Fibroblast of the aortic adventitia (primary cell): ENCODE measurements at places on chromosomes 13 and 19.
A peak's percentile ranks its signal among the peaks of the same experiment; 100 is the strongest.

- DNase-seq, result peak; percentile 90
Measured at GRCh38 chr19:28864577-28865042, 348.3 kb downstream of the UQCRFS1 start.

DNA sequence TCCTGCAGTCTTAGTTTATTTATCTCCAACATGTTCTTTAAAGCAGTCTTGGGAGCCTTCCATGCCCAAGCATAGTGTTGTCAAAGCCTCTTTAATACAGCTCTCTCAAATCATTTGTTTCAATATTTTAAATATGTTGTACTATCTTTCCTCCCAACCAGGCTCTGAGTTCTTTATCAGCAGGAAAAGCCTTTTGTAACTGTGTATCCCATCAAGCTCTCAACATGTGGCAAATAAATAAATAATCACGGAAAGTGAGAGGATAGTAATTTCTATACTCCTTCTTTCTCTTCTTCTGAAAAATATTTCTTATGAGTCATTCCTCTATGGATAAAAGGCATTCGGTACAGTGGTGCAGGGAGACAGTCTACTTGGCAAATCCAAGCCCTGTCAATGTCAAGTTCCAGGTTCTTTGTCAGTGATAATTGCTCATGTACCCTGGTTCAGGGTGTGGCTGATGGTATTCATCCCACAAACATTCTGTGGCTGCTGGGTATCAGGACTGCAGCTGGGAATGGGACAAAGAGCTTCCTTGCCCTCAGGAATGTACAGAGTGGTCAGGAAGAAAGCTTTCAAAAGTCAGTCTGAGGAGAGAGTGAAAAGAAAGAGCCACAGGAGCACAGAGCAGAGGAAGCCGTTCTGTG lies 384.3 kb downstream of the EFNB2 start:
- peak; percentile 93 for DNase-seq

DNA sequence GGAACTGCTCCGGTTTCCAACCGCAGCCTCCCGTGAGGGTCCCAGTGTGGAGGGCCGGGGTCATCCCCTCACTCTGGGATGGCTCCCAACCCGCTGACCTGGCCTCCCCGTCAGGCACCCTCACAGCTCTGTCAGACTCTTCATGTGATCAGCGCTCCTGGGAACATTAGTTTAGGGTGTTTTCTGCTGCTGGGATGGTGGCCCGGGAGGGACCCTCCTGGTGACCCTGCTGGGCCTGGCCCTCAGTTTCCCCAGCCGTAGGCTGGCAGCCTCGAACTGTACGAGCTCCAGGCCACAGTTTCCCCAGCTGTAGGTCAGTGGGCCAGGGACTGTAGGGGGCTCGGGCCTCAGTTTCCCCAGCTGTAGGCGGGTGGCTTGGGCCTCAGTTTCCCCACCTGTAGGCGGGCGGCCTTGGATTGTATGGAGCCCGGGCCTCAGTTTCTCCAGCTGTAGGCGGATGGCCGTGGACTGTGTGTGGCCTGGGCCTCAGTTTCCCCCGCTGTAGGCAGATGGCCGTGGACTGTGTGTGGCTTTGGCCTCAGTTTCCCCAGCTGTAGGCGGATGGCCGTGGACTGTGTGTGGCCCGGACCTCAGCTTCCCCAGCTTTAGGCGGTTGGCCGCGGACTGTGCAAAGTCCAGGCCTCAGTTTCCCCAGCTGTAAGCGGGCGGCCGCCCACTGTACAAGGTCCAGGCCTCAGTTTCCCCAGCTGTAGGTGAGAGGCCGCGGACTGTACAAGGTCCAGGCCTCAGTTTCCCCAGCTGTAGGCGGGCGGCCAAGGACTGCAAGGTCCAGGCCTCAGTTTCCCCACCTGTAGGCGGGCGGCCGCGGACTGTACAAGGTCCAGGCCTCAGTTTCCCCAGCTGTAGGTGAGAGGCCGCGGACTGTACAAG lies 1.3 kb upstream of the PTBP1 start:
- no peak for DNase-seq

DNA sequence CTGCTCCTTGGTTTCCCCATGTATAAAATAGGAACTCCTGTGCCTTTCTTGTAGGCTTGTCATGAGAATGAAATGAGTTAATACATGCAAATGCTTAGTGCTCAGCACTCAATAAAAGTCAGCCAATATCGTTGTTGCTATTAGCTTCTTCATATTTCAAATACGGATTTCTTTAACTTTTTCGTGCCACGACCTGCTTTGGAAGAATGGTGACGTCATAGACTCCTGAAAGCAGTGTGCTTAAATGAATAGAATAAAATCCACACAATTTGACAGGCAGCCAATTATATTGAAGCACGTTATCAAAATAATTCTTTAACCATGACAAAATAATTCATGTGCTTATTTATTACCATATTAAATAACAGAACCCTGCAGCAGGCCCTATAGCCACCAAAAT lies 26.6 kb upstream of the CDC16 start:
- DNase-seq, result no peak

DNA sequence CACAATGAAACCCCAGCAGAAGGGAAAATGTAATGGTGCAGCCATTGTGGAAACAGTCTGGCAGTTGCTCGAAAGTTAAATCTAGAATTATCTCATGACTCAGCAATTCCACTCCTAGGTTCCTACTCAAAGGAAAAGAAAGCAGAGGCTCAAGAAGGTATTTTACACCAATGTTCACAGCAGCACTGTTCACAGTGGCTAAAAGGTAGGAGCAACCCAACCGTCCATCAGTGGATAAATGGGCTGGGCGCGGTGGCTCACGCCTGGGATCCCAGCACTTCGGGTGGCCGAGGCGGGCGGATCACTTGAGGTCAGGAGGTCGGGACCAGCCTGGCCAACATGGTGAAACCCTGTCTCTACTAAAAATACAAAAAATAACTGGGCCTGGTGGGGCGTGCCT lies 25.9 kb downstream of the ZFR2 start:
- DNase-seq, result no peak

DNA sequence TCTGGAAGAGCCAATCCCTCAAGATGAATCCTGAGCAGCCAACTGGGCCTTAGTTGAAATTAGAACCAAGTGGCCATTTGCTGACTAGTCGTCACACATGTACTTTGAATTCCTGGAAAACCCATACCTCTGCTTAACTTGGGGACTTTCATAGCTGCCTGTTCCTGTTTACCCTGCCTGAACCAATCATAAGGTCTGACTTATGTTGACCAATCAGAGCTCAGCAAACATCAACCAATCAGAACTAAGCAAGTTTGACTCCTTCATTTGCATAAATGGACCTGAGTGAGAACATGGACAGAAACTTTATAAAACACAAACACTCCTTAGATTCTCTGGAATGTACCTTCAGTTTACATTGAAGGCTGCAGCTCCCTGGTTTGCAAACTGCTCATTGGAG lies 50.8 kb downstream of the LATS2 start:
- peak; percentile 30 for DNase-seq

DNA sequence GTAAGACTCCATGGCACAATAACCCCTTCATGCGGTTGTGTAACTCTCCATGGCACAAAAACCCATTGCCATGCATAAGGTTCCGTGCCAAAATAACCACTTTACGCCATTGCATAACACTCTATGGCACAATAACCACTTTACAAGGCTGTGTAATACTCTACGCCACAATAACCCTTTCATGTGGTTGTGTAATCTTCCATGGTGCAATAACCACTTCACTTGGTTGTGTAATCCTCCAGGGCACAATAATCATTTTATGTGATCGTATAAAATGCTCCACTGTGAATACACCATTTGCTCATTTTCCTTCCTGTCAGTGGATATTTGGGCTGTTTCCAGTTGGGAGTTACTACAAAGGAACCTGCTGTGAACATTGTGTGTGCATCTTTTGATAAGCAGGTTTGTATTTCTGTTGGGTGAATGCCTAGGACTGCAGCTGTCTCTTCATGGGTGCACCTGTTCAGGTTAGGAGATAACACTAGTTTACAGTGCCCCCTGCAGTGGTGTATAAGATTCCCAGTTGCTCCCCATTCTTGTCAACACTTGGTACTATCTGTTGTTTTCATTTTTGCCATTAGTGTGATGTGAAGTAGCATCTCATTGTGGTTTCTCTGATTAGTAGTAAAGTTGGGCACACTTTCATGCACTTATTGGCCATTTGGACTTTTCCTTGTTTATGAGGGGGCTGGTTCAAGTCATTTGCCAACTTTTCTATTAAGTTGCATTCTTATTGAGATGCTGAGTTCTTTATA lies 21.1 kb upstream of the ZSCAN18 start:
- no peak for DNase-seq

- no peak for DNase-seq
Measured at GRCh38 chr13:66137384-66137783, 1092.8 kb downstream of the PCDH9 start.

DNA sequence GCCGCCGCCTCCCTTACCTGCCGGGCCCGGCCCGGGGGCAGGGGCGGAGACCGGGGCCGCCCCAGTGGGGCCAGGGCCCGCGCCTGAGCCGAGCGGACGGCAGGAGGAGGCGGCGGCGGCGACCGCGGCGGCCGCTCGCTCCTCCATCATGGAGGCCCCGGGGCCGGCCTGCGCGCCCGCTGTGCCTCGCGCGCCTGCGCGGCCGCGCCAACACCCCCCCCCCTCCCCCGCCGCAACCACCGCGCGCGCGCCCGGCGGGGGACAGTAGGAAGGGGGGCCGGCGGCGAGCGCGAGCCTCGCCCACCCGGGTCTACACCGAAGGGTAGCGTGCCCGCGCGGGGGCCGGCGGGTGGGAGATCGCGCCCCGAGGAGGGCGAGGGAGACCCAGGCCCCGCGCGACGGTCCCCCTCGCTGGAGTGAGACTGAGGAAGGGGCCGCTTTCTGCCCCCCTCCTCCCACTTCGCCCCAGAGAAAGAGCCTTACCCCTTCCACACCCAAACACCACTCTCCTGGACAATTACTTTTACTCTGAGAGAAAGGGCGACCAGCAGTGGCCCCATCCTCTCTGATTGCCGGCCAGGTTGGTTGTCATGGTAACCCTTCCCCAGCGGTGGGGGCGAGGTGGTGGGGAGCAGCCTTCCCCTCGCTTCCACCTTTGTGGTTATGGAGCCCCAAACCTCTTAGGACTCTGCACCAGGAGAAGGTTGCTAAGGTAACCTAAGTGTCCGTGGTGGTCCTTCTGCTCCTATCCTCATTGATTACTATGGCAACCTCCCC lies at the start of gene STRN4:
TSS of gene STRN4 (minus strand) at position 170 of the 777 bp plus-strand sequence. CDS start at position 150, 20 bp downstream.
- DNase-seq, result no peak

- DNase-seq, result no peak
Measured at GRCh38 chr19:42528354-42529247, at the start of gene CEACAM1. Gene CEACAM1 (minus strand): TSS chr19:42528481. CDS start chr19:42528374, 107 bp downstream.

- DNase-seq, result no peak
Measured at GRCh38 chr19:41804336-41804735, 7.9 kb downstream of the CEACAM3 start.

- no peak for DNase-seq
Measured at GRCh38 chr19:1553415-1553814, 14.7 kb downstream of the MEX3D start.

DNA sequence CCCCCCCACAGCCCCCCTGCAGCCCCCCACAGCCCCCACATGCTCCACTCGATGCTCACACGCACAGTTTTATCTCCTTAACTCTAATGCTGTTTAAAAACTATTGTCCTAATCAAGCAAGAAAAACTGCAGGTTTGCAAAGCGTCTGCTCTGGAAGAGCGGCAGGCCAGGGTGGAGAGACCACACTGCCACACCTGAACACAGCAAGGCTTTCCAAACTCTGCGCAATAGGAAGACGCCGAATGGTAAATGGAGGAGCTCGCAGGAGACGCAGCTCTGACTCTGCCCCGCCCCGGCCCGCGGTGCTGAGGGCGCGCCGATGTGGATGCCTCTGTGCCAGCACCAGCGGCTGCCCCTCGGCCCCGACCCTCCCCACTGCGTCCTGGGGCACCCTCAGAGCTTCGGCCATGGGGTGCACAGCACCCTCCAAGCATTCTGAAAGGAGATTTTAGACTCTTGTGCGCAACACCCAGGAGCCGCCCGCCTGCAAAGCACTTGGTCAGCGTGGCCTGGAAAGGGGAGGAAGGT lies 32.4 kb downstream of the RASA3 start:
- peak; percentile 16 for DNase-seq

GRCh38 chr13:110665491-110666254 lies 40.2 kb downstream of the CARS2 start:
- no peak for DNase-seq

DNA sequence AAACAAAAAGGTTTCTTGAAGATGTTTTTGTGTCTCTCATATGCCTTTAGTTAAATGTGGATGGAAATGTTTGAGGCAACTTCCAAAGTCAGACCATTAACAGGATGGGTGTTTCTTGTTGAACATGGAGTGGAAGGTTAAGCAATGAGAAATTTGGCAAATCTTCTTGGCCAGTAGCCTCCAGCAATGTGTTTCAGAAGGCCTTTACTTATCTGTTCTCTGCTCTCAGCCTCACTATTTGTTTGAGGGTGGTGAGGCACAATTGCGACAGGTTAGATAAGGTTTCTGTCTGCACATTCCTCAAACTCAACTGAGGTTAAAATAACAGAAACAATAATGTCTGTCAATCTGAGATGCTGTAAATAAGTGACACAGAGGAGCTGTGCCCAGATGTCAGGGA lies 1019.0 kb downstream of the DIAPH3 start:
- peak; percentile 68 for DNase-seq

DNA sequence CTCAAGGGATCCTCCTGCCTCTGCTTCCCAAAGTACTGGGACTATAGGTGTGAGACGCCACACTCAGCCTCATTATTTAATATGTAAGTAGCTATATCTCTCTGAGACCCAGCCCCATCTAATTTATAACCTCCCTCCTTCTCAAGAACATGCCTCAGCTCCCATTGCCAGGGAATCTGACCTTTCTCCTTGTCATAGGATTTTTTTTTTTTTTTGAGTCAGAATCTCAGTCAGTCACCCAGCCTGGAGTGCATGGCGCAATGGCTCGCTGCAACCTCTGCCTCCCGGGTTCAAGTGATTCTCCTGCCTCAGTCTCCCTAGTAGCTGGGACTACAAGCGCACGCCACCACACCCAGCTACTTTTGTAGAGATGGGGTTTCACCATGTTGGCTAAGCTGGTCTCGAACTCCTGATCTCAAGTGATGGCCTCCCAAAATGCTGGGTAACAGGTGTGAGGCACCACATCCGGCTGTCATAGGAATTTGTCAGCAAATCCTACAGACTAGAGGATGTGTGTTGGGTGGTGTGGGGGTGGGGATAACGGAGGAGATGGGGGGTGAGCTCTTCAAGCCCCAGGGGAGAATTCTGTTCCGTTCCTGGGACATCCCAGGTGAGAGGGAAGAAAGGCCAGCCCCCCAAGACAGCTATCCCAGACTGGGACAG lies 5.1 kb upstream of the EPS8L1 start:
- no peak for DNase-seq

DNA sequence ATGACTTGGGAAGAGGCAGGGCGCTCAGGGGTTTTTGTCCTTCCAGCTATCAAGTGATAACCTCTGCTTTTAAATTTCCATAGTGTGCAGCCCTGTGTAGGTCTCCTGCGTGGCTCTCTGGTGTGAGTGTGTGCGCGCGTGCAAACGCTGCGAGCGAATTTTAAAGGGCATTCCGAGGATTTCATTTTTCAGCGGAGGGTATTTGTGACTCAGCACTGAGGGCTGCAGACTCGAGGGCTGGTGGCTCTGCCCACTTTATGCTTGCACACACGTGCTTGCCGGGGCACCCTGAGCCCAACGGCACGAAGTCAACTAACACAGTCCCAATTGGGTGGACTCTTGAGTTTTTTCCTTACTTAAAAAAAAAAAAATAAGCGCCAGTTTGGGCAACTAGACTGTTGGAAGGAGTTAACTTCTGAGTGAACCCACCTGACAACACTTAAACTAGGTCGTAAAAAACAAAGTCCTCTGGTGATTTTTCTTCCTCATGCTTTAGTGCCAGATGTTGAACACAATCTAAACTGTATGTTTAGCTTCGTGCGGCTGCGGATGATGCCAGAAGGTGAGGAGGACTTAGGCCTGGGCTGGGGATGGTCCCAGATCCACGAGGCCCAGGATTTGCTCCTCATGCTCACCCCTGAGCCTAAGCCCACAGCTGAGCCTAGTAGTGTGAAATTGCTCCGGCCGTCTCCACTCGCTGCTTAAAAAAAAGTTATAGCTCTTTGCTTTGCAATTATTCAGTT lies 2.1 kb downstream of the FGF9 start:
- no peak for DNase-seq
